Liver (tissue), 10 donors: ENCODE measurements at places on chromosomes 7 and 10. TPM values are rescaled to one million over a fixed set of nuclear protein-coding genes. Genes with fewer than 3 reads are reported as not detected.

GRCh38 chr7:32494946-32495297, 367 bp upstream of the AVL9 start:
- H3K4me1 ChIP-seq = peaks cover 20% of the 10 kb centered on the region
- no peaks in the 10 kb centered on the region for H3K27me3 ChIP-seq
- no peak for DNase-seq
- peak overlapping the region; percentile 89 for H3K4me3 ChIP-seq

DNA sequence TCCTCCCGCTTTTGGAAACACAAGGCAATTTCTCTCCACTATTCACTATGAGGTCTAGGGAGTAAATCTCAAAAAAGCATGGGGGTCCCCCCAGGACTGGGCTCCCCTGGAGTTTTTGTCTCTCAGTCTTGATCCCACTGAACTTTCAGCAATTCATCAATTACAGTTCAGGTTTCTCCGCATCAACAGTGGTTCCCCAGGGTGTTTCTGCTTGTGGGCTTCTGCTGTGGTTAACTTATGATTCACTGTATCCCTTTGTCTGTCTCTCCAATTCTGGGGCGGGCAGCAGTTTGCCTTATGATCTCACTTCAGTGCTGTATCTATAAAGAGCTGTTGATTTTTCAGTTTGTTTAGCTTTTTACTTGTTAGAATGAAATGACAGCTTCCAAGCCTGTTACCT, 142.6 kb upstream of the CDC14C start:
- H3K27me3 ChIP-seq = no peaks in the 10 kb centered on the region
- H3K27ac ChIP-seq = no peak overlapping the region
- no peak overlapping the region for H3K4me3 ChIP-seq
- no peak for DNase-seq
- H3K4me1 ChIP-seq = no peaks in the 10 kb centered on the region

GRCh38 chr7:44109991-44110390, 5.8 kb downstream of the AEBP1 start:
- no peaks in the 10 kb centered on the region for H3K27me3 ChIP-seq
- no peak for DNase-seq

DNA sequence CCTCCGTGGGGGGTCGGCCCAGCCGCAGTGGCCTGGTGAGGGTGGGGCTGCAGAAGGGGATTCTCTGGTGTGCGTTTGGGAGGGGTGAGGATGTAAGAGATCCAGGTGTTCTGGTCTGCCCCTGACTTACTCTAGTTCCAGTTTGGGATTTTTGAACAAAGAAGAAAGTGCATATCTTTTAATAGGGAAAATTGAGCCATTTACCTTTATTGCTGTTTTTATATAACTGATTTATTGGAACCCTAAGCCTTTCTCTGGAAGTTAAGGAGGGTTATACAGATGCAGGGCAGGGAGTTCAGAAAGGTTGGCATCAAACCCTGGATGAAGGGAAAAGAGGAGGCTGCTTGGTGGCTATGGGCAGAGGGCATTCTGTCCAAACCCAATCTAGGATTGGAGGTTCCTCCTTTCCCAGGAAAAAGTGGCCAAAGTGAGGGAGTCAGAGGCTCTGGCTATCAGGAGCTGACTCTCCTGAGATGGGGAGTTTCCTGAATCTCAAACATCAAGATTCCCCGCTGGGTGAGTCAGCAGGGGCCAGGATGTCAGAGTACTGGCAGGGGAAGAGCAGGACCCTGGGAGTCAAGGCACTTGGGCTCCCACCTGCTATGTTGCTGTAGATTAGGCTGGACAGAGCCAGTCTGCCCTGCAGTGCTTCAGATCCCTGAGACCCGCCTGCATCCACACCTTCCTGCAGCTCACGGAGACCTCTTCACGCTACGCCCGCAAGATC, 67.5 kb downstream of the CLIP2 start:
- H3K27ac ChIP-seq = no peak overlapping the region
- H3K36me3 ChIP-seq = no peaks in the 10 kb centered on the region
- H3K4me3 ChIP-seq = no peak overlapping the region
- DNase-seq = no peak

- H3K27me3 ChIP-seq = no peaks in the 10 kb centered on the region
- H3K27ac ChIP-seq = peak overlapping the region; percentile 53
- no peak for DNase-seq
- H3K4me3 ChIP-seq = peak overlapping the region; percentile 52
- H3K4me1 ChIP-seq = peaks cover 42% of the 10 kb centered on the region
Observed at GRCh38 chr10:92699193-92699517, 9.4 kb downstream of the HHEX start.

DNA sequence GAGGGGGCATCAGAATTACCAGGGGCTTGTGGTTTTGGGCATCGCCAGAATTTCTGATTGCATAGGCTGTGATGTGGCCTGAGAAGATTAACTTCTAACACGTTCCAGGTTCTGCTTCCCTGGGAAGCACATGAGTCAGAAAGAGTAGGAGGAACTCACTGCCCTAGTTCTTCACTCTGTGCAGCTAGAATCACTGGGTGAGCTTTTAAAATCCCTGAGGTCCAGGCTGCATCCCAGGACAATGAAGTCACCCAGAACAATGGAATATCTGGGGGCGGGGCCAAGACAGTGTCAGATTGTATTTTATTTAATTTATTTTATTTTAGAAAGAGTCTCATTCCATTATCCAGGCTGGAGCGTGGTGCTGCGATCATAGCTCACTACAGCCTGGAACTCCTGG, 636.5 kb downstream of the CALN1 start:
- DNase-seq = no peak
- no peaks in the 10 kb centered on the region for H3K27me3 ChIP-seq
- H3K27ac ChIP-seq = no peak overlapping the region
- no peaks in the 10 kb centered on the region for H3K4me1 ChIP-seq
- H3K36me3 ChIP-seq = no peaks in the 10 kb centered on the region
- H3K4me3 ChIP-seq = no peak overlapping the region

Gene MKRN1
- 103 TPM for total RNA-seq

Gene TSPAN13
- total RNA-seq = 11.0 TPM

DNA sequence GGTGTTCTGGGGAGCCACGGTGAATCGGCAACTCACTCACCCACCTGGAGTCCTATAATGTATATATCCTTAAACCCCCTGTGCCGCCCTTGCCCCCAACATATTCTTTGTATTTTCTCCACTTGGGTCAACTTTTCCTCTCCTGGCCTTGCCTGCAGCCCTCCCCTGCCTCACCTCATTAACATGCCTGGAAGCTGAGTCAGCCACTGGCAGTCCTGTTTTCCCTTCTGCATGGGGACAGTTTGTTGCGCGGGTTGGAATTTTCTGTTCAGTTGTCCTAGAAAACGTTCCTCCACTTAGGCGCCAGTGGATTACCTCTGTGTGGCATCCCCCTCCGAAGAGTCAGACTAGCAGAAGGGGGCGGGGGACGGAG, 97.4 kb downstream of the C10orf105 start:
- no peaks in the 10 kb centered on the region for H3K36me3 ChIP-seq
- no peak overlapping the region for H3K4me3 ChIP-seq
- no peak for DNase-seq
- H3K4me1 ChIP-seq = peaks cover 20% of the 10 kb centered on the region
- H3K27ac ChIP-seq = no peak overlapping the region

- H3K27me3 ChIP-seq = no peaks in the 10 kb centered on the region
- DNase-seq = no peak
- no peaks in the 10 kb centered on the region for H3K4me1 ChIP-seq
- no peak overlapping the region for H3K27ac ChIP-seq
- no peaks in the 10 kb centered on the region for H3K36me3 ChIP-seq
- H3K4me3 ChIP-seq = no peak overlapping the region
Observed at GRCh38 chr10:133124357-133125211, 35.4 kb upstream of the KNDC1 start.
